Type B pancreatic cell (in vitro differentiated cells): ENCODE measurements at places on chromosomes 3 and 15. TPM values are rescaled to one million over a fixed set of nuclear protein-coding genes. Genes with fewer than 3 reads are reported as not detected.

The FBXL2 gene
- 21.6 and 22.1 TPM in 2 replicates for total RNA-seq

The GPR62 gene
- total RNA-seq = 0.17 TPM in 1 of 2 replicates, not detected in the other

DNA sequence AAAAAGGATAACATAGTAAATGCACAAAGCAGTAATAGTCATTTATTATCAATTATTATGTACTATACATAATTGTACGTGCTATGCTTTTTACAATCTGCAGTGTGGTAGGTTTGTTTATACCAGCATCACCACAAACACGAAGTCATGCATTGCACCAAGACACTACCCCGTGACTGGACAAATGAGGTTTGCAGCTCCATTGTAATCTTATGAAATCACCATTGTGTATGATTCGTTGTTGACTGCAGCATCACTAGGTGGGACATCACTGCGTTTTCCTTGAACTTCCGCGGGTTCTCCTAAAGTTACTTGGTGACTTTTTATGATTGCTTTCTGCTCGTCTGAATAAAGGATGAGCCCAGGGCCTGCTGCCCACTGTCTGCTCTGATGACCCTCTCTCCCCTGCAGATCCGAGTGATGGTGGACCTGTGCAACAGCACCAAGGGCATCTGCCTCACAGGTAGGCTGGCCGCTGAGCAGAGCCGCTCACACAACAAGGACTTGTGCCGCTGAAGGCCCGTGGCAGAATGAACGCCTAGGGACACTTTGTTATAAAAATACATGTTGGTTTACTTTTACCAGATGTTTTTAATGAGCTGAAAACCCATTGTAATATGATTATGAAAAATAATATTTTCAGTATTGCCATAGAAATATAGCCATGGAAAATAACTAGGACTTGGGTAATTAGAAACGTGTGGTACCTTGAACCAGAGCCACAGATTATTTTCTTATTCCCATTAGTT, 35.8 kb downstream of the GLDN start:
- H3K36me3 ChIP-seq = no peaks in the 10 kb centered on the region
- DNase-seq = no peak
- no peaks in the 10 kb centered on the region for H3K4me1 ChIP-seq
- peaks cover 13% of the 10 kb centered on the region for H3K27me3 ChIP-seq
- no peak overlapping the region for H3K4me3 ChIP-seq
- H3K27ac ChIP-seq = no peak overlapping the region

The IGF1R gene
- 66.9 and 87.1 TPM in 2 replicates for total RNA-seq

DNA sequence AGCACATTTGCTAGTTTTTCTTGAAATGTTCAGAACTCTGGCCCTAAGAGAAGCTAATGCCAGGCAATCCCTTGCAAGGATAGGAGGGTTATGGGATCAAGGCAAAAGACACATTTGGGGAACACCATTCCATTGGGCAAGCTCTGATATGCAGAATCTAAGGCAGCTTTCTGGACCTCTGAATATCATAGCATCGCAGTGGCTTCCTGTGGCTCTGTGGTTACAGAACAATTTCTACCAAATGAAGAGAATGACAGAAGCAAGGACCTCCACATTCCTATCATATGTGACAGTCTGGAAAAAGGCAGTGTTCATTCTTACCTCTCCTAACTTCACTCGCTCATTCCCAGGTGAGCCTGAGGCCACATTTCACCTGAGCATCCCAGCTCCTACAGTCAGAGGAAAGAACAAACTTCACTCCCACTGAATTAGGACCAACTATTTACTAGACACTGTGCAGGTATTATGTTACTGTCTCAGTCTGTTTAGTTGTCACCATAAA, 836.1 kb upstream of the CFAP20DC start:
- peaks cover 4% of the 10 kb centered on the region for H3K4me1 ChIP-seq
- H3K27me3 ChIP-seq = peaks cover 49% of the 10 kb centered on the region
- H3K4me3 ChIP-seq = no peak overlapping the region
- DNase-seq = no peak

GRCh38 chr3:143343944-143344343, 224.4 kb downstream of the CHST2 start:
- H3K4me1 ChIP-seq = peaks cover 6% of the 10 kb centered on the region
- no peak for DNase-seq
- no peak overlapping the region for H3K27ac ChIP-seq
- no peaks in the 10 kb centered on the region for H3K27me3 ChIP-seq
- no peaks in the 10 kb centered on the region for H3K36me3 ChIP-seq

The EAF1 gene
- total RNA-seq = 23.1 and 23.5 TPM in 2 replicates

The COMMD2 gene
- total RNA-seq = 53.2 and 55.7 TPM in 2 replicates

DNA sequence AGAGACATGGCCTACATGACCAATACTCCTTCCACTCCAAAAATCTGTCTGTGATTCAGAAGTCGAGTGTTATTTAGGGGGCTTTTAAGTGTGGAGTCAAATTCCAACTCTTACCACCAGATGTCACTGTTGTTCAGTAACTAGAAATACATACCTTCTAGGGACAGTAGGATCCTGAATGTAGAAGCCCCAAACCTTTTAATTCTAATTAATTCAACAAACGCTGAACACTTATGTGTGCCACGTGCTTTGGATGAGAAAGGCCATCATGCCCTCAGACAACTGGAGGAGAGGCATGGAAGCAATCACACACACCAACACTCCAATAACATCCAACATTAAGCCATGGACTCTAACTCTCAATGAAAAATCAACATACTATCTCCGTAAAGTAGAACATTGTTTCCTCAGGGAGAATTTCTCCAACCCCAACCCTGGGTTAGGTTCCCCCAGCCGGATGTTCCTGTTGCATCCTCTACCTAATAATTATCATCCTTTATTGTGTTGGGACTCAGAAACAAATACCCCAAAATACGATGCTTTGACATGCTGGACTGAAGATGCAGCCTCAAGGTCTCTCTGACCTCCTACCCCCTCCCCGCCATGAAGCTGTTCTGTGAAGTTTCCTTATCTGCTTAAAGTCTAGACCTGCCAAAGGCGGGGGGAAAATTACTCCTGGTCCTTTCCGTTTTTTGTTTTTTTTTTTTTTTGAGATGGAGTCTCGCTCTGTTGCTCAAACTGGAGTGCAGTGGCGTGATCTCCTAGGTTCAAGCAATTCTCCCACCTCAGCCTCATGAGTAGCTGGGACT, 8.0 kb upstream of the CCDC13 start:
- H3K27ac ChIP-seq = peak overlapping the region; percentile 55
- no peak overlapping the region for H3K4me3 ChIP-seq
- H3K27me3 ChIP-seq = no peaks in the 10 kb centered on the region
- DNase-seq = no peak
- H3K4me1 ChIP-seq = peaks cover 6% of the 10 kb centered on the region
- peaks cover 26% of the 10 kb centered on the region for H3K36me3 ChIP-seq

The TNFSF10 gene
- 48.1 and 77.3 TPM in 2 replicates for total RNA-seq

DNA sequence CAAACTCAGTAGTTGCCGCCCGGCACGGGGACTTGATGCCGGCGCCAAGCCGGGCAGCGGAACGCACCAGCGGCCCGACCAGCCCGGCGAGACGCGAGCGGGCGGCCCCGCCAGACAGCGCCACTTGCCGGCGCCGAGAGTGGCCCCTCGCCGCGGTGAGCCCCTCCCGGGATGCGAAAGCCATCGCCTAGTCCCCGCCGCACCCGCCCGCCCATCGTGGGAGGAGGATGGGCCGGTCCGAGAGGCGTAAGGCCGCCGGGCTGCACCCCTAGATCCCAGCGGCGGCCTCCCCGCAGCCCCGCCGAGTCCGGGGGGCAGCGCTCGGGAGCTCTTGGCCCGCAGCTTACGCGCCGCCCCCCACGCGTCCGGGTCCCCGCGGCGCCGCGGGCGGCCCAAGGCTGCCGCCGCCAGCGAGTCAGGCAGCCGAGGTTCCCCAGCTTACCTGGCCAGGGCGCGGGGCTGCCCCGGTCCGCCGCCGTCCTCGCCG, 609 bp downstream of the GOLGA8A start:
- H3K4me1 ChIP-seq = peaks cover 11% of the 10 kb centered on the region
- peak overlapping the region; percentile 85 for H3K4me3 ChIP-seq
- peaks cover 9% of the 10 kb centered on the region for H3K36me3 ChIP-seq
- no peak overlapping the region for H3K27ac ChIP-seq
- DNase-seq = peak; percentile 75
- peaks cover 10% of the 10 kb centered on the region for H3K27me3 ChIP-seq

GRCh38 chr3:197151580-197151979, 122.0 kb upstream of the MELTF start:
- H3K4me3 ChIP-seq = no peak overlapping the region
- no peaks in the 10 kb centered on the region for H3K27me3 ChIP-seq
- peaks cover 17% of the 10 kb centered on the region for H3K4me1 ChIP-seq
- H3K36me3 ChIP-seq = peaks cover 35% of the 10 kb centered on the region

DNA sequence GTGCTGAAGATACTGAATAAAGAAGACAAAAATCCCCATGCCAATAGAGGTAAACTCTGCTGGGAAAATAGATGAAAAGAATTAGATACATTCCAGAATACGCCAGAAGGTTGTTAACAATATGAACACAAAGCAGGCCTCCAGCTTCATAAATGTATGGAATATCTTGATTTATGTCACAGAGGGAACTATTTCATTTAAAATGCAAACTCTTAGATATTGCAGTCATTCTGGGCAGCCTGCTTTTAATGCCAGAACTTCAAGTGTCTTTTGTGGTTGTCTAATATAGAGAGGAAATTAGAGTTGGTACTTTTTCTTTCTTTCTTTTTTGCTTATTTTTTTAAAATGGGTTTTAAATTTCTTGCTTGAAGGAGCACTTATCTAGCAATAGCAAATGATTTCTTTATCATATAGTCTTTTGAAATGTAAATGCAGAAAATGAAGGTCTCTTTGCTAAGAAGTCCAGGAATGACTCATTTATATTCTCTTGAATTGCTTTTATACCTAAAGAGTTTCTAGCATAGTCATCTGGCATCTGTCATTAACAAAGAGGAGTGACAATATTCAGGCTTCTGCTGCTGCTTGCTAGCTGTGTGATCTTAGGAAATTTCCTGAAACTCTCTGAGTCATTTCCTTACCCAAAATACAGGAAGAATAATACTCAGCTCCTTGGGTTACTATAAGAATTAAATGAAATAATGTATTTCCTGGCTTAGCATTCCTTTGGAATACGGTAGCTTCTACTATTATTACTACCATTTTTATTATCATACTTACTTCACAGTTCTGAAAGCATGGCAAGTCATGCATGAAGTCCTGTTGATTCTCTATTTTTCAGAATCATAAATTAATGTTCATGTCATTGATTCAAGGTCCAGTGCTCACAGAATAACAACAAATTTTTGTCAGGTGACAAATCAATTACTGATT, 527.6 kb downstream of the DIPK2A start:
- no peaks in the 10 kb centered on the region for H3K4me1 ChIP-seq
- DNase-seq = no peak
- H3K27ac ChIP-seq = no peak overlapping the region
- no peaks in the 10 kb centered on the region for H3K36me3 ChIP-seq

GRCh38 chr3:185442031-185442430, 56.8 kb downstream of the TMEM41A start:
- H3K27ac ChIP-seq = no peak overlapping the region
- H3K4me1 ChIP-seq = no peaks in the 10 kb centered on the region
- H3K4me3 ChIP-seq = no peak overlapping the region
- H3K27me3 ChIP-seq = no peaks in the 10 kb centered on the region
- DNase-seq = no peak

GRCh38 chr3:112437146-112438022, 61.9 kb downstream of the BTLA start:
- DNase-seq = no peak
- no peaks in the 10 kb centered on the region for H3K27me3 ChIP-seq
- H3K4me1 ChIP-seq = no peaks in the 10 kb centered on the region
- H3K4me3 ChIP-seq = no peak overlapping the region
- H3K27ac ChIP-seq = no peak overlapping the region

DNA sequence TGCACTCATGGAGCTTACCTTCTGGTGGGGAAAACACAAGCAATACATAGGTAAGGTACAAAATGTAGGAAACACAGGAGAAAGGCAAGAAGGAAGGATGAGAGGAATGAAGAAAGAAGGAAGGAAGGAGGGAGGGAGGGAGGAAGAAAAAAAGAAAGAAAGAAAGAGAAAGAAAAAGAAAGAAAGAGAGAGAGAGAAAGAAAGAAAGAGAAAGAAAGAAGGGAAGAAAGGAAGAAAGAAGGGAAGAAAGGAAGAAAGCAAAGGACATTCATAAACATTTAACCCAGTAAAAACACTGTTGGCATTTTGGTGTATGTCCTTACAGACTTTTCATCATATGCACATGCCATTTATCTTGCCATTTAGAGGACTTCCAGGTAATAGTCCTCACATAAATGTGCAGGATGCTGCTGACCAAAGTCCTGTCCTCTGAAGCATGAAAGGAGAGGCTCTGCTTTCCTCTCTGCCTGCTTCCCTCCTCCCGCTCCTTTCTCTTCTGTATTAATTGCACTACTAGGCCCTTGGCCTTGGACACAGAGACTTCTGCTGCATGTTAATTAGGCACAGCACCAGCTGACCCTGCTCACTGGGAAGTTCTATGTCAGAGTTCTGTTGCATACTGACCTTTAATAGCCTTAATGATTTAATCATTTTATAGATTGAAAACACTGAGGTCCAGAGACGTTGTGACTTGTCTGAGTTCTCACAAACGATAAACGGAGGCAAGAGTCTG, 29.7 kb upstream of the NDUFB4 start:
- H3K36me3 ChIP-seq = no peaks in the 10 kb centered on the region
- no peak overlapping the region for H3K27ac ChIP-seq
- H3K27me3 ChIP-seq = no peaks in the 10 kb centered on the region
- no peak for DNase-seq
- H3K4me3 ChIP-seq = no peak overlapping the region

DNA sequence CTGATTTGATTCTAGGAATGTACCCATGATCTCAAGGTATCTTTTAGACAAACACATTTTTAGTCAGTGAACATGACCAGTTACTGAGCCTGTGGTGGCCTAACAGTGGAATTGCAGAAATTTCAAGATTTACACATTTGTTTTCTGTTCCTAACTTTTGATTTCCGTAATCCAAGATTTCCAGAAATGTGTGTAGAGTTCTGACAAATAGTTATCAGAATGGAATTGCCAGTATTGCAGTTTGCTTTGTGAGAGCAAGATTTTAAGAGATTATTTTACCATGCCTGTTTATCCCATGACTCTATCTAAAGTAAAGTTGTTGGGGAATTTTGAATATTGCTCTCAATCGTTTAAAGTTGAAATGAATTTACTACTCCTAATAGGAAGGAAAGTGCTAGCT, 11.7 kb upstream of the UTS2B start:
- DNase-seq = no peak
- H3K4me3 ChIP-seq = no peak overlapping the region

DNA sequence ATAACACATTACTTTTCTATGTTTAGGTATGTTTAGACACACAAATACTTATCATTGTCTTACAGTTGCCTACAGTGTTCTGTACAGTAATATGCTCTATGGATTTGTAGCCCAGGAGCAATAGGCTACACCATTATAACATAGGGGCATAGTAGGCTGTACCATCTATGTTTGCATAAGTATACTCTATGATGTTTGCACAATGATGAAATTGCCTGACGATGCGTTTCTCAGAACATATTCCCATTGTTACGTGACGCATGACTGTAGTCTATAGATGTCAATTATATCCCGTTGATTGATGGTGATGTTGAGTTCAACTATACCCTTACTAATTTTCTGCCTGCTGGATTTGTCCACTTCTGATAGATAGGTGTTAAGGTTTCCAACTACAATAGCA, 139.4 kb upstream of the PFN2 start:
- H3K4me1 ChIP-seq = peaks cover 37% of the 10 kb centered on the region
- no peaks in the 10 kb centered on the region for H3K27me3 ChIP-seq
- no peak overlapping the region for H3K27ac ChIP-seq

The GOLIM4 gene
- total RNA-seq = 29.9 and 36.6 TPM in 2 replicates

GRCh38 chr3:155014953-155015352, 65.2 kb upstream of the MME start:
- no peaks in the 10 kb centered on the region for H3K27me3 ChIP-seq
- DNase-seq = no peak
- peaks cover 10% of the 10 kb centered on the region for H3K4me1 ChIP-seq
- H3K36me3 ChIP-seq = no peaks in the 10 kb centered on the region

- no peaks in the 10 kb centered on the region for H3K27me3 ChIP-seq
- no peak for DNase-seq
- peaks cover 31% of the 10 kb centered on the region for H3K4me1 ChIP-seq
These were observed 19.6 kb downstream of the CYFIP1 start for GRCh38 chr15:22960556-22960955.
